ENCODE measurements at places on chromosomes 11 and 22.

GRCh38 chr11:131827430-131827829, 457.0 kb downstream of the NTM start:
- H3K4me3 ChIP-seq = no peak overlapping the region
- H3K4me1 ChIP-seq = peaks cover 6% of the 10 kb centered on the region
- H3K36me3 ChIP-seq = no peaks in the 10 kb centered on the region

GRCh38 chr11:28621753-28622152, 513.6 kb downstream of the METTL15 start:
- no peak for DNase-seq
- no peak overlapping the region for H3K4me3 ChIP-seq
- no peaks in the 10 kb centered on the region for H3K36me3 ChIP-seq
- no peaks in the 10 kb centered on the region for H3K27me3 ChIP-seq
- no peaks in the 10 kb centered on the region for H3K4me1 ChIP-seq
- no peak overlapping the region for H3K27ac ChIP-seq

- no peaks in the 10 kb centered on the region for H3K27me3 ChIP-seq
- H3K4me1 ChIP-seq = peaks cover 9% of the 10 kb centered on the region
- DNase-seq = no peak
- peak overlapping the region; percentile 6 for H3K4me3 ChIP-seq
- H3K36me3 ChIP-seq = peaks cover 25% of the 10 kb centered on the region
These were observed 21.7 kb upstream of the PLAAT3 start for GRCh38 chr11:63635762-63636465.

GRCh38 chr11:2808850-2809846, 76.4 kb downstream of the CDKN1C start:
- H3K27me3 ChIP-seq = peaks cover 12% of the 10 kb centered on the region
- H3K4me1 ChIP-seq = peaks cover 30% of the 10 kb centered on the region
- no peak overlapping the region for H3K4me3 ChIP-seq

DNA sequence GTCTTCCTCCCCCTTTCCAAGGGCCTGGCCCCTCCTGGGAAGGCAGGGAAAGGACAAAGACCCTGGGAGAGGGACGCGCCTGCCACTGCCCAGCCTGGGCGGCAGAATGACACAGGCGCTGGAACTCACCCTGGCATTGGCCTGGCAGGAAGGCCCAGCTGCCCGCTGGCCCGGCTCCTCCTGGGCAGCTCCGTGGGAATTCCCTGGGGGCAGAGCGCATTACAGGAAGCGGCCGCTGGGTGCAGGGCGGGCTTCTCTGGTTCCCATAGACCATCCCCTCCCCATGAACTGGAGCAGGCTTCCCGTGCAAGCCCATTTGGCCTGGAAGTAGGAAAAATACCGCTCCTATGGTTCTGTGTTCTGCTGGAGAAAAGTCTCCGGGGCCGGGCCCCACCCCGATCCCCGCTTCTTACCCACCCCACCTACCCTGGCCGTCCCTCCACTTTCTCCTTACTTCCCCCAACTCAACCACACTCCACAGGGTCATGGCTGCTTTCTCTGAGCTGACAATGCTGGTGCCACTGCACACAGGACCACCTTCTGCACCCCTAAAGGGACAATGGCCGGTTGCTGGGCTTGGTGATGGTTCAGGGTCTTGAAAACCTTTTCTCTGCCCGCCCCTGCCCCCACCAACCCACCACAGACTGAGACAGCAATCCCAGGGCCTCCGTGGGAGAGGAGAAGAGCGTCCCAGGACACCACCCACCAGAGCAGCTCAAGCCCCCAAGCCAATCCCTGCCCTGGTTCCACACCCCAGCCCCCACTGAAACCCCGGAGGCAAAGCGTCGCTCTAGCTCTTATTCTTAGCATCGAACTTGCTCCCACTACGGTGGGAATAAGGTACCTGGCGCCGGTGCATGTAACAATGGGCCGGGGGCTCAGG, 58.9 kb downstream of the LINC01488 start:
- no peak overlapping the region for H3K4me3 ChIP-seq
- DNase-seq = no peak
- H3K36me3 ChIP-seq = no peaks in the 10 kb centered on the region
- H3K27me3 ChIP-seq = peaks cover 6% of the 10 kb centered on the region
- H3K4me1 ChIP-seq = peaks cover 11% of the 10 kb centered on the region

DNA sequence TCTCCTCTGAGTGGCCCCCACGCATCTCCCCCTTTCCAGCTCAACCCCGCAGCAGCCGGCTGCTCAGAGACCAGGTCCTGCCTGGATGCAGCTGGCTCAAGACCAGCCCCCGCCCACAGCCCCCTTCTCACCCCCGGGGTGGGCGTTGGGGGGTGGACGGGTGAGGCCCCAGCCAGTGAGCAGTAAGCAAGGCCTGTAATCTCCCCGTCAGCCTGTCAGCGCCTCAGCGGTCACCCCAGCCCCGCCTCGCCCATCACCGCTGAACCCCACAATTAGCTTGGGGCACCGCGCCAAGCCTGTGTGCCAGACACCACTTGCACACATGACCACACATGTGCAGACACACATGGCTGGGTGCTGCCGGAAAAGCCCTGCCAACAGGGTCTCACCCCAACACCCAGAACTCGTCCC, 5.9 kb downstream of the PLXNB2 start:
- peaks cover 4% of the 10 kb centered on the region for H3K36me3 ChIP-seq
- DNase-seq = no peak

GRCh38 chr11:74731301-74732094, at the start of gene CHRDL2:
TSS of gene CHRDL2 (minus strand) at chr11:74731426. CDS start at chr11:74730888, 538 bp downstream.
- H3K27ac ChIP-seq = no peak within 1 kb of the TSS
- no peak for DNase-seq
- H3K4me3 ChIP-seq = peak within 1 kb of the TSS; percentile 83

GRCh38 chr11:1750481-1750839, at the start of gene IFITM10:
TSS of gene IFITM10 (minus strand) at chr11:1750595. CDS start at chr11:1750442, 153 bp downstream.
- H3K27ac ChIP-seq = peak within 1 kb of the TSS; percentile 81
- DNase-seq = no peak
- H3K36me3 ChIP-seq = no peaks in the 10 kb centered on the region
- H3K27me3 ChIP-seq = peaks cover 33% of the 10 kb centered on the region
